ENCODE measurements at places on chromosomes 12 and 14.

DNA sequence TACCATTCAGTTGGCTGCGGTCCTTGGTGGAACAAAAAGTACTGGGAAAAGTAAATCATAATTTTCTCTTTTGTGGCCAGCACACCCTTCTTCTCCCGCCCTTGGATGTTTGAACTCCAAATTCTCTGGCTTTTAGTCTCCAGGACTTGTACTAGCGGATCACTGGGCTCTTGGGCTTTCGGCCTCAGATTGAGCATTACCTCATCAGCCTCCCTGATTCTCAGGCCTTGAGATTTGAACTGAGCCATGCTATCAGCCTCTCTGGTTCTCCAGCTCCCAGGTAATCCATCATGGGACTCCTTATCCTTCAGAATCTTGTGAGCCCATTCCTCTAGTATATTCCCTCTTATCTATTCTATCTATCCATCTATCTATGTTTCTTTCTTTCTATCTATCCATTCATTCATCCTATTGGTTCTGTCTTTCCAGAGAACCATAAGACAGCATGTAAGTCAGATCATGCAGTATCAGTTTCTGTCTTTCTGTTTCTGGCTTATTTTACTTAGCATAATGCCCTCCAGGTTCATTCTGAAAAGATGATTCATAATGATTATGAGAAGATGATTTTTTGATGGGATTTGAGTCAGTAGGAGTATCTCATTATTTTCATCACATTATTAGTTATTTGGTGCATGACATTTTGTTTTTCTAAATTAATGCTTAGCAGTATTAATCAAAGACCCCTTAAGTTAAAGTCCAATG lies 814.9 kb downstream of the LRFN5 start:
- DNase-seq = no peak

GRCh38 chr14:30354439-30354838 lies 204.5 kb upstream of the G2E3 start:
- no peak for DNase-seq

DNA sequence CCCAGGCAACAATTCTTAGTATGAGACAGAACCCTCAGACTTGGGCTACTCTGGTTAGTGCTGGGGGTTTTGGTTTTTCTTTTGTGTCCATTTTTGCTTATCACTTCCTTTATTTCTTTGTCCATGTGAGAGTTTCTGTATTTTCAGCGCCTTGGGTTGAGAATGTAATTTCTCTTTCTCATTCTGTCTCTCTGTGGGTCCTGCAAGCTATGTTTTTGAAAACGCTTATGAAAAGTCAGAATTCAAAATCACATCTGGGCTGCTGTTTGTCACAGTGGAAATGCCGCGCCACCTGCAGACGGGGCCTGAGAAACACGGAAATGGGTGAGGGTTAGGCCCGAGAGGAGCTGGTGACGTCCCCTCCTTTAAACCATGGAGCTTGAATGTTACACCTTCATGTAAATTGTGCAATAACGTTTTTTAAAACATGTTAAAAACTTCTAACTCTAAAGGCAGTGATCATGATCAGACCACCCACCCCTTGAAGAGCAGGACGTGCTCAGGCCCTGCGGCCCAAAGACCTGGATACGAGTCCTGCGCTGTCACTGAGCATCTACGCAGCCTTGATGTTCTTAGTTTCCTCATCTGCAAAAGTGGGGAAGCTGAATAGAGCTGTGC lies 26.1 kb downstream of the JDP2 start:
- peak; percentile 37 for DNase-seq

DNA sequence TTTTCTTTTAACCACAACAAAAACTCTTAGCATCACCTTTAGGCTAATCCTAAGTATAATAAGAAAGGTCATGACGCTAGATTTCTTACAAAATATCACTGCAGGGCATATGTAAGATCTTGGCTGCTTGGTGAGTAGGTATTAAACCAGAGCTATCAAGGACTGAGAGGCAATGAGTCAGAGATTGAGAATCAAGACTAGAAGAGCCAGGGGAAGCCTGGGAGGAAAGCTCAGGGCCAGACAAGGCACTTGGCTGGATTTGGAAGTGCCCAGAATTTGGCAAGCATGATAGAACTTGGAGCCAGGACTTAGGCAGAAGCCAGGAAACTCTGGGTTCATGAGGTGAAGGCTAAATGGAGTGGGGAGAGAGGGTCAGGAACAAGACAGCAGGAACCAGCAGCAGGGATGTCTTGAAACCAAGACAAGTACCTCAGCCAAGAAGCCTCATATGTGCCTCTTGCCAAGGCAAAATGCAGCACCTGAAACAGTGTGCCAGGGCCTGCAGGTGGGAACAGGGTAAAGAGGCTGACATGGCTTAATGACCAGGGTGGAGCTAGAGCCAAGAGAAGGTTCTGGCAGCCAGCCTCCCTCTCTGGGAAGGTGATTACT lies 49.9 kb downstream of the PTHLH start:
- no peak for DNase-seq

DNA sequence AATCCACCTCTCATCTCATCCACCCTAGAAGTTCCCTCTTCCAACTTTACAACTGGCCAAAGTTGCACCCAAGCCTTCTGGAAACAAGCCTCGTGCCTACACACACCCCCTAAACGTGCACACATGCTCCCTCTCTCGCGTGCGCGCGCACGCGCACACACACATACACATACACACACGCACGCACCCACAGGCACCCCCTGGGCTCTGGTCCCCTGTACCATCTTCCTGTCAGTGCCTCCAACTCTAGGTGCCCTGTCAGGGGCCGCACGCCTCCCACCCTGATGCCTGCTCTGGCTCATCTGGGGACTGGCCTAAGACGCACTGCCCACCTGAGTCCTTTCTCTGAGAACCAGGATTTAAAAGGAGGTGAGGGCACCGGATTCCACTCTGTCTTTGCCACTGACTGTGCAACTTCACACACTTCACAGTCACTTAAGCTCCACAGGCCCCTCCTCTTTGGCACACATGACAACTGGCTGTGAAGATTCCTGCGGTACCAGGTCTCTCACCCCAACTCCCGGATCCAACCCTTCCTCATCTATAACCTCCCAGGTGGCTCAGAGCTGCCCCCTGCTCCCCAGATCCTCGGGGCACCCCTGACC lies 45.5 kb downstream of the TESC start:
- no peak for DNase-seq

Data from stimulated activated CD8-positive, alpha-beta memory T cell treated with anti-CD3 and anti-CD28 coated beads, Interleukin-4, amount 100 ng/mL, for 48 hours (primary cell).